ENCODE measurements at places on chromosomes 6 and 20.
A peak's percentile ranks its signal among the peaks of the same experiment; 100 is the strongest.

- no peak for DNase-seq
Measured at GRCh38 chr6:166087246-166087645, 80.4 kb downstream of the TBXT start.

DNA sequence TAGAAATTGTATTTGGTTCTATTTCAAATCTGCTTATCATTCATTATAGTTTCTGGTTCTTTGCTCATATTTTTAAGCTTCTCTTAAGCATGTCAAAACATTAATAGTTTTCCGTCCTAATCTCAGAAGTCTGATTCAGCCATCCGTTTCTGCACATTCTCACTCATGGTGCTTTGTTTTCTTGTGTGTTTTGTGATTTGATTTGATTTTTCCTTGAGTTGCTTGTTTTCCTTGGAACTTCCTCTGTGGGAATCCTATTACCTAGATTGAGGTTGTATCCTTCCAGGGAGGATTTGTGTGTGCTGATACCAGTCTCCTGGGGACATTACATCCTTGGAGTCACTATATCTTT, 7.9 kb downstream of the SNX9 start:
- DNase-seq: no peak

DNA sequence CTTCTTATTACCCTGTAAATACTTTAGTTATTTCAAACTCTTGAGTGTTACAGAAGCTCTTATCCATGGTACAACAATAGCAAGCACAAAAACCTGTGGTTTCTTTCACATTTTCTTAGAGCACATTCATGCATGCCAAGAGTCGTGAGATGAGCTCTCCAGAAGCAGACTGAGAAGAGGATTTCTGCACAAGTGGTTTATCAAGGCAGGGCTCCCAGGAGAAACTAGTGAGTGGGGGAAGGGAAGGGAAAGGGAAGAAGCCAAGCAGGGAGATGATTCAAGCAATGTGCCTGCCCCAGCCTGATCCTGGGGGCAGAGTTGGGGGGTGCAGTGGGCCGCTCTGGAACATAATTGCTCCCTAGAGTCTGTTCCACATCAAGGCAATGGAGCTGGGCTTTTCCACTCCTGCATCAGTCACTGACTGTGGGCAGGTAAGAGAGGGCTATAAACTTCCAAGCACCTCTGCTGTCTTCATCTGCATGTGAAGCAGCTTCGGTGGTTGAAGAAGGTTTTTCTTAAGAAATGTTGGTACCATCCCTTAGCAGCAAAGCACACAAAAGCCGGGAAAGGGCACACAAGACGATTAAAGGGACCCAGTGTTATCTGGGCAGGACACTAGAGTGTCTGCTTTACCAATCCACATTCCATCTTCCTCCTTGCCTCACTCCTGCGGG, 152.1 kb downstream of the PLCB4 start:
- DNase-seq: peak; percentile 47

- DNase-seq: no peak
Measured at GRCh38 chr20:12554426-12554825, 454.3 kb upstream of the SPTLC3 start.

DNA sequence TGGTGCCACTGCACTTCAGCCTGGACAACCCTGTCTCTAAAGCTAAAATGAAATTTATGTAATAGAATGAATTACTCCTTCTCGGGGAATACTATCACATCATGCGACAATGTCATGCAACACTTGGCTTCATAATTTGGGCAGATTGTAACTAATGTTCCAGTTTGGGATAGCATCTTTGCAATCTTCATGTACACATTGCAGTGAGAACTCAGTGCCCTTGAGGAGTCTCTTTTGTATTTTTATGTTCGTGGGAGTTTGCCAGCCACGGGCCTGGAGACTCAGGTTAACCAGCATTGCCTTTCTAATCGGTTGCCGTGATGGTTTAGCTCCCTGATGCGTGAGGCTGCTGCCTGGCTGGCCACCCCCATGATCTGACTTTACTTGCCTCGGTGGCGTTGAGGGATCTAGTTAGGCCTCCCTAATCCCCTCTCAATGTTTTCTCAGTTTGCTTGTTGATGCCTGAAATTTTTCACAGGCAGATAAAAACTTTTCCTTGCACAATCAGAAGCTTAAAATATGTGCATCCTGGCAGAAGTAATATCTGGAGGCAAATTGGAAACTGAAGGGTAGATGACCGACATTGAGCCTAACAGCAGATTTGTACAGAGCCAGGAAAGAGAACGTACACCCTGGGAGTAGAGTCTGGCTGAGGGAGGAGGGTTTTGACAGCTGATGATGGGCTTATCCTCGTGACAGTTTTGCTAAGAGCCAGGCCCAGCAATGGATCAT, 2.4 kb downstream of the GMPR start:
- no peak for DNase-seq

DNA sequence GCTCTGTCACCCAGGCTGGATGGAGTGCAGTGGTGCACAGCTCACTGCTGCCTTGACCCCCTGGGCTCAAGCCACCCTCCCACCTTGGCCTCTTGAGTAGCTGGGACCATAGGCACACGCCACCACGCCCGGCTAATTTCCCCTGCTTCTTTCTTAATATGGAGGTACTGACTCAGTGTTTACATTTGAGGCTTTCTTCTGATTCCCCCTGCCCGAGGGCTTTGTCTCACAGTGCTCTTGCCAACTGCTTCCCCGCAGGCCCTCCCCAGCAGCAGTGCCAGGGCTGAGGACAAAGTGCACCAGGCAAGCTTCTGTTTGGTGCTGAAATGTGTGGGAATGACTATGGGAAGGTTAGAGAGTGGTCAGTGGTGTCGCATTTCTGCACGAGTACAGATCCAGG, 34.8 kb downstream of the NR2E1 start:
- no peak for DNase-seq

- DNase-seq: no peak
Measured at GRCh38 chr6:116352515-116353471, 18.0 kb upstream of the DSE start.

- no peak for DNase-seq
Measured at GRCh38 chr20:51862796-51863195, 60.5 kb upstream of the SALL4 start.

DNA sequence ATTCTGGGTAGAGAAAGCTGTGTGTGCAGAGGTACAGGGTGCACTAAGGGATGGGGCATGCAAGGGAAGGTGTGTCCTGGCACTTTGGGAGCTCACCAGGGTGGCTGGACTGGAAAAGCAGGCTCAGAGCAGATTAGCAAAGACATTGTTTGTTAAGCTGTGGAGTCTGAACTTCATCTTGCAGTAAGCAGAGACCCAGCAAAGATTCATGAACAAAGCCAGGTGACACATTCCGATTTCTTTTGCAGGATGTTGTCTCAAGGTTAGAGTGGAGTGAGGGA, 28.8 kb downstream of the DUSP22 start:
- no peak for DNase-seq

DNA sequence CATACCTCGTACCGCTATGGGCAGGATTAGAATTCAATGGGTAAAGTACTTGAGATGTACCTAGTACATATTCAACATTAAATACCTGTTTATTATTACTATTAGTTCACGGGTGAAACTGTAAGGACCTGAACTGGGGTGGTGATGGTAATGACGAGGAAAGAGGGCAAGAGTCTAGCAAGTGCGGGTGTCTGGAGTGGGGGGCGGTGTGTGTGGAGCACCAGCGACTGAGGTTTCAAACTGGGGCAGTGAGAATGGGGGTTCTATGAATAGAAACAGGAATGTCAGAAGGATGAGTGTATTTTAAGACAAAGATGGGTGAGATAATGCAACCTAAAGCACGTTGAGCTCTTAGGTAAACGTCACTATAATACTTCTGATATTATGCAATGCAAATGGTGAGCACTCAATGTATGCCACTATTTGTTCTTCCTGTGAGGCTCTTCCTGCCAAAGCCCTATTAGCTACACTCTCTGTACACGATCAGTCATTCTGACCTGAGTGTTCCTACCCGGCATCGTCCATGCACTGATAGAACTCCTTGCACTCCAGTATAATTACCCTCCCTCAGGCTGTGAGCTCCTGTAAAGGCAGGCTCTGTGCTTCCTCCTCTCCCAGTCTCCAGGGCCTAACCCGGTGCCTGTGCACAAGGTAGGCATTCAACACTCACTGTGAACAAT, 55.0 kb downstream of the ALDH5A1 start:
- no peak for DNase-seq

DNA sequence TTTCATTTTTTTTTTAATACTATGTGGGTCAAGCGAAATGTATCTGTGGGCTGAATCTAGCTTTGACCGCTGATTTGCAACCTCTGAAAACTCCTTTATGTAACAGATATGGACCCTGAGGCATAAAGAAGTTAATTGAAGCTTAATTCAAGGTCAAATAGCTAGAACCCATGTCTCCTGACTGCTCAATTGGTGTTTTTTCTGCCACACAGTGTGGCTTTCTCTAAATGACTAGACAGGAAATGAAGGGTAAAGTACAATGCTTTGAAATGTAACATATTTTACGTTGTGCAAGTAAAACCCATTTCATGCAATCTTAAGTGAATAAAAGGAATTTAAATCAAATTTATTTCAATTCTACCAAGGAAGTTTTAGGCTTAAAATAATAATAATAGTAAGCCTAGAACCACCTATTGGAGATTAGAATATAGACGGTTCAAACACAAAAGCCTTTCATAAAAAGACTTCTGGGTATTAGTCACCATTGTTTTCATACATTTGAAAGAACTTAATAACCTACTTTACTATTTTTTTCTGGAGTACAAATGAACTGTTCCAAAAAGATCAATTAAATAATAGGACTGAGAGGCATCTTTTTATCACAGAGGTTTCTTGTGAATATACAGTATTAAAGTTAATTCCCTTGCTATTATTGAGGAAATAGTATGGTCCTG, 279.8 kb downstream of the EPHA7 start:
- DNase-seq: no peak
